ENCODE measurements at places on chromosomes 5 and 9.

DNA sequence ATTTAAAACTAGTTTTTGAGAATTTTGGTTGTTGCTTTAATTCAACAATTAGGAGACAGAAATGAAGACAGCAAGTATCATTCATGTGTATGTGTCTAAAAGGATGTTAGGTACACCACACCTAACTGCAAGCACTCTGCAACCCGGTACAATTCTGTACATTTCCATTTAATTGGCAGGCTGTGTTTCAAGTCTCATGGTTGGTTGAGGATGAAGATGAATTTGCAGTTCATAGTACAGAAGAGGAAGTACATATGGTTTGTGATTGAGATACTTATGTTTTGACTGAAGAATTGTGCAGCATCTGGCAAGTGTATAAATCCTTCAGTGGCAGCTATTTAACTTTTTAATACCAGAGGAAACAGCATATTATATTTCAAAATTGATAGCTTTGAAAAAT is 628.7 kb upstream of the ZNF608 start:
- no peak for DNase-seq

DNA sequence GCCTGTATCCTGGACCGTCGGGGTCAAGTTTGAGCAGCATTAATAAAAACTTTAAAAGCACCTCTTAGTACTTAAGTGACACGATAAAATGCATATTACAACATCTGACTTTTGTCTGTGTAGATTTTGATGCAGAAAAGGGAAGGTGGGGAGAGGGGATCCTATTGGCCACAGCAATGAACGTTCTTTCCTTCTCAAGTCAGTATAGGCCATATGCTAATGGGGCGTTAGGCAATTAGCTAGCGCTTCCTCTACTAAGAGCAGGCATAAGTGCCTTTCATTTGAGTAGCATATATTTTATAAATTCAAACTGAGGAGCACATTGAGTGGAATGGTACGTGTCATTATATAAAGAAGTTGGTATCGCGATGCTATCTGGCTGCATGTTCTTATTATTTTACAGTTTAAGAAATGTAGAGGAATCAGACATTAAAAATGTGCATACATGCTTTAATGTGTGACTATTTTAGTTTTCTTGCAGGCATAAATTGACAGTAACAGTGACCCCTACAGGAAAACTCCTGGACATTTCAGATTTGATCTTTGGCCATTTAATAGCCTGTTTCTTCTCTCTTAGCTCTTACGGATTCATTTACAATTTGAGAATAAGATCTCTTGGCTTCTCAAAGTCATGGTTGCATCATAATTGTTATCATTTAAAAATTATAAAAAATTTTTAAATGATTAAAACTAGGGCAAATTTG is 1.1 kb upstream of the GNA14 start:
- DNase-seq: no peak

GRCh38 chr9:34446468-34446891 is 11.9 kb downstream of the FAM219A start:
- DNase-seq: no peak

GRCh38 chr9:136900556-136900955 is 14.2 kb downstream of the TRAF2 start:
- no peak for DNase-seq

GRCh38 chr5:122173474-122174415 is 44.4 kb downstream of the ZNF474 start:
- DNase-seq: no peak

DNA sequence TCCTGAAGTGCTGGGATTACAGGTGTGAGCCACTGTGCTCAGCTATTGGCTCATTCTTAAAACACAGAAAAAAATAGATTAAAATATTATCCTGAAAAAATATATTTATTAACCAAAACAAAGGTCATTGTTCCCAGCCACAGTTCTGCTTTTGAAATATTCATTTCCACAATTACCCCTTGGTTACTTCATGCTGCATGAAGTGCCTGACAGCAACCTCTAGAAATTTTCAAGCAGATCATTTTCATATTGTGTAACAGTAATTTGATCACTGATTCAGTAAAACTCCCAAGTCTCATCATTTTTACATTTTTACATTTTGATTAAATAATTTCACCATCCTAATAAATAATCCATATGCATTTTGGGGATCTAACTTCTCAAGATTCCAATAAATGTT is 18.8 kb upstream of the GNAQ start:
- DNase-seq: no peak

DNA sequence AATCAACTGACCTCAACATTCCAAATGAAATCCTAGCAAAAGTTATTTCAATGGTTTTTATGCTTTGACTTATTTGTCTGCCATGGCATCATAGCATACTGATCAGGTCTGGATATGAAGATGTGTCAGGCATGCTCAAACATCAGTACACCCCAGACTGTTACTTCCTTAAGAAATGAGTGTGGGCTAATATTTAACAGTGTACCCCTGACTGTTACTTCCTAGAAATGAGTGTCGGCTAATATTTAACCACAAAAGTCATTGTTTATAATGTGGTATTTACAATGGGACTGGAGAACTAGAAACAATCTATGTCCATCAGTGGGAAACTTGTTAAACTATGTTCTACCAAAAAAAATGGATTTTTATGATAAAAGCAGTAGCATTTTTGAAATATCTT is 38.1 kb upstream of the HNRNPA0 start:
- no peak for DNase-seq

GRCh38 chr9:1210954-1211353 is 160.8 kb downstream of the DMRT2 start:
- no peak for DNase-seq

GRCh38 chr5:112625689-112626438 is 111.8 kb upstream of the APC start:
- no peak for DNase-seq

GRCh38 chr9:75669721-75670120 is 220.8 kb upstream of the PCSK5 start:
- no peak for DNase-seq

DNA sequence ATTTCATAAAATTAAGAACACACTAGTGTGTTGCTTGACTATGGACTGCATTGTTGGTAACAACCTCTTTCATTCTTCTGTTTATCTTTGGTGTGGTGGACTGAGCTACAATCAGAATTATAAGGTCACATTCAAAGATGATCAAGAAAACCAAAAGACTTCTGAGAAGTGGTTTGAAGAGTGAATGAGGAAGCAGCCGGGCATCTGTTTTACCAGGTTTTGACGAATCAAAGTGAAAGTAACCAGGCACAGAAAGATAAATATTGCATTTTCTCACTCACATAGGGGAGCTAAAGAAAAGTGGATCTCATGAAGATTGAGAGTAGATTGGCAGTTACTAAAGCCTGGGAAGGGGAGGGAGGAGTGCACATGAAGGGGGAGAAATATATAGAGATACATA is 589.1 kb downstream of the ZNF608 start:
- DNase-seq: no peak

DNA sequence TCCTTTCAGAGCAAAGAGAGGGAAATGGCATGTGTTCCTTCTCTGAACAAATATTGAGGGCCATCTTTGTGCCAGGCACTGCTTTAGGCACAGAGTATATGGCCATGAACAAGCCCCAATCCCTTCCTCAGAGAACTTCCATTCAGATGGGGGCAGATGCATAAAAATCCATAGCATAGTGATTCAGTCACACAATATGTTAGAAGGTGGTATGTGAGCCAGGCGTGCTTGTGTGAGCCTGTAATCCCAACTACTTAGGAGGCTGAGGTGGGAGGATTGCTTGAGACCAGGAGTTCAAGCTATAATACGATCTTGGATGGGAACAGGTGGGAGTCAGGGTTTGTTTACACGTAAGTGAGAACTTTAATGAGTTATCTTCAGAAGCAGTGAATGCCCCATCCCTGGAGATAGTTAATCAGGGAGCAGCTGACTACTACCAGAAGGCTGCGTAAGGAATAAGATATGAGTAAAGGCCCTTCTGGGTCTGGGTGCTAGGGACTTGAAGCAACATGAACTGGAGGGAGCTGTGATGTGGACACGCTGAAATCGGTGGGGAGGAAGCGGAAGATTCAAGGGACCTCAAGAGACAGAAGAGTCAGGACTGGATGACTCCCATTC is 27.1 kb downstream of the NANS start:
- DNase-seq: no peak

GRCh38 chr9:3646226-3646625 is 120.4 kb upstream of the RFX3 start:
- DNase-seq: no peak

DNA sequence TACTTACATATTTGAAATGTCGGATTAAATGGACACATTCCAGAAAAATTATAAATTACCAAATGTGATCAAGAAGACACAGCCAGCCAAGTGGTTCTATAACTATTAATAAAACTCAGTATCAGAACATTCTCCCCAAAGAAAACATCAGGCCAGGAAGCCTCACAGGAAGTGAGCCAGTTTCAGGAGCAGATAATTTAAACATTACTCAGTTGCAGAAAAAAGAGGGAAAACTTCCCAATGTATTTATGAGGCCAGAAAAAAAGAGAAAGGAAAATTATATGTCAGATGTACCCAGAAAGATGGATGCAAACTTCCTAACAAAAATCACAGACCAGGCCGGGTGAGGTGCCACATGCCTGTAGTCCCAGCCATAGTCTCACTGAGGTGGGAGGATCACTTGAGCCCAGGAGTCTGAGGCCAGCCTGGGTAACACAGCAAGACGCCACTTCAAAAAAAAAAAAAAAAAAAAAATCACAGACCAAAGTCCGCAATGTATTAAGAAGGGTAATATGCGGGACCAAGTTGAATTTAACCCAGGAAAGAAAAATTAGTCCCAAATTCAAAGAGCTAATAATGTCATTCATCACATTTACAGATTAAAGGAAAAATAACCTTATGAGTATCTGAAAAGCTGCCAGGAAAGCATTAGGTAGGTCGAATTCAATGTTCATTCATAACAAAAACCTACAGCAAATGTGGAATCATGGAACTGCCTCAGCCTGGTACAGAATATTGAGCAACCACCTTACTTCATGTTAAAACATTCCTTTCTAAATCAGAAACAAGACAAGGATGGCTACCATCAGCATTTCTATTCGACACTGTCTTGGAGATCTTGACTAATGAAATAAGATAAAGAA is 37.2 kb upstream of the NRARP start:
- DNase-seq: no peak

DNA sequence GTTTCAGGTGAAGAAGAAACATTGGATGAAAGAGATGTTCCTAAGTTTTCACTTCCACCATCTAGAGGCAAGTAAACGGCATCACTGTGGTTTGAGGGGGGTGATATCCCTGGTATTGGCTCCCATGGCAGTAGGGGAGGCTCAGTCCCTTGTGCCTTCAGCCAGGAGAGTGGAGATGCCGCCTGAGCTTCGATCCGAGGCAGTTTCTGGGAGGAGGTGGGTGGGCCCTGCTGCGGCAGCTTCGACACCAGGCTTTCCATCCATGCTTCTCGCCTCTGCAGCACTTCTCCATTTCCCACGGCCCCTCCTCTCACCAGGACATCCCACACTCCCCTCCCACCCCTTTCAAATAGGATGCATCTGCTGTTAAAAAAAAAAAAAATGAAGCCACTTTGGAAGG is 258.3 kb downstream of the GADD45G start:
- DNase-seq: no peak

DNA sequence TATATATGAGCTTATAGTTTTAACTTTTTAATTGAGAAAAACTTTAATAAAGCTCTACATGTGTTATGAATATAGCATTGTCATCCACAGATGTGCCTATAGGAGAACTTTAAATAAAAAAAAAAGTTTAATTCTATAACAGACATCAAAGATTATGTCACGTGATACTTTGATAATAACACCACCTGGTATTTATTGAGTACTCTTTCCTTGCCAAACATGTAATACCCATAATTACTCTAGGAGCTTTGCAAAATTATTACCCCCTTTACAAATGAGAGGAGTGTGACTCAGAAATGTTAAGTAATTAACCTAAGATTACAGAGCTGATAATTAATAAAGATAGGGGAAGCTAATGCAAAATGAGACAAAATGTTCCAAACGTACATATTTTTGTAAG is 43.0 kb downstream of the ITGA2 start:
- DNase-seq: no peak

DNA sequence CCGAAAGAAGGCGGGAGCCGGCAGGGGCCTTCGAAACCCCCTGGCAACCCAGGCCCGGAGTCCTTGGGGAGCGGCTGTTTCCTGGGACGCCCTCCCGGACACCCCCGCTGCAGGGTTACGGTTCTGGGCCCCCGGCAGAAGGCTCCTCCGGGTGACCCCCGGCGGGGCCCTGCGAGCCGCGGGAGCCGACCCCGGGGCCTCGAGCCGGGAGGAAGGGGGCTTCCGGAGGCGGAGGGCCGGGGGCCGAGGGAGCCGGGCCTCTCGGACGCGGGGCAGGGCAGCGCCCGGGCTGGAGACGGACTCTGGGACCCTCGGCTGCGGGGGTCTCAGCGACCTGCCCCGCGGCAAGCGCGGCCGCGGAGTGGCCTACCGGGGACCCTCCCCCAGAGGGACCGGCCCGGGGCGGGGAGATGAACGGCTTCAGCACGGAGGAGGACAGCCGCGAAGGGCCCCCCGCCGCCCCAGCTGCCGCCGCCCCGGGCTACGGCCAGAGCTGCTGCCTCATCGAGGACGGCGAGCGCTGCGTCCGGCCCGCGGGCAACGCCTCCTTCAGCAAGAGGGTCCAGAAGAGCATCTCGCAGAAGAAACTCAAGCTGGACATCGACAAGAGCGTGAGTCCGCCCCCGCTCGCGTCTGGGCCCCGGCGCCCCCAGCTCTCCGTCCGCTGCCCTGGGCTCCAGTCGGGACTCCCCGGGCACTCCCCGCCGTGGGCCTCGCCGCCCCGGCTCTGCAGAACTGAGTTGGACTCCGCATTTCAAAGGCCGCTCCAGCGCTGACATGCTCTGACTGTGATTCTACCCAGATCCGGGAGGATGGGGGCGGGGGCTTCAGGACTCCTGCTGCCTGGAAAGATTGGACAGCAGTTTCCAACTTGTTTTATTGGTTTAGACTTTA is 645 bp downstream of the SAP30L start:
- DNase-seq: peak; percentile 60

DNA sequence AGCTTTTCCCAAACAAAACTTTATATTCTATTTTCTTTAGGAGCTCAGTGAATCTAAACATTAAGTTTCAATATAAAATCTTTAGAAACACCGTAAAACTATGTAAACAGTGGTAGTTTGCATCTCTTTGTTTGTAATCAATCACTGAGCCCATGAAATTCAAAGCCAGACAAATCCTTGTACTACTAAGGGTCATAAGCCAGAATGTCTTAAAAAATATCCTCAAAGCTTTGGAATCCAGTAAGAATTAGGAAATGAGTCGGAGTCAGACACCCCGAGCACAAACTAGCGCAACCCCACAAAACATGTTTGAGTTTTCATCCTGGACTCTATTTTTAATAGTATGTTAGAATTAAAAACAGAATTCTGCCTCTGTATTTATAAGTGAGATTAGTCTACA is 153.8 kb downstream of the HSPA4 start:
- DNase-seq: no peak

GRCh38 chr5:142211918-142212317 is 103.3 kb downstream of the NDFIP1 start:
- no peak for DNase-seq

- DNase-seq: no peak
These were observed 7.0 kb upstream of the SYNPO start for GRCh38 chr5:150633429-150633828.

GRCh38 chr9:131610231-131610761 is 65.0 kb downstream of the PRRT1B start:
- DNase-seq: no peak
